ENCODE measurements at places on chromosomes 6 and 20.

GRCh38 chr20:48777005-48777404 is 50.8 kb downstream of the PREX1 start:
- DNase-seq = no peak

DNA sequence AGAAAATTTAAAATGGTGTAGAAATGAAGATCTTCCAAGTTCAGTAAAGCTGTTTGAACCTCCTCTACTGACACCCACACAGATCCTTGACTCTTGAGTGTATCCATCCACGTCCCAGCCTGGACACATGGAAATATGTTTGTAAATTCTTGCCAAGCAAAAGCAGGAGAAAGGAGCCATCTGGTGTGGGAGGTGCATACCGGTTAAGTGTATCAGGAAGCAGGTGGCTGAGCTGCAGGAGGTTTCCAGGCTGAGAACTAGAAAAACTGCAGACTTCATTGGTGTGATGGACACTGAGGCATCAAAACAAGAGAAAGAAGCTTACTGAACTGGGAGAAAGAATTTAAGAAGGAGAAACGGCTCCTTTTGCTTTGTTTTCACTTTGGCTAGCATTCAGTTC is 229.9 kb upstream of the GRIK2 start:
- no peak for DNase-seq

DNA sequence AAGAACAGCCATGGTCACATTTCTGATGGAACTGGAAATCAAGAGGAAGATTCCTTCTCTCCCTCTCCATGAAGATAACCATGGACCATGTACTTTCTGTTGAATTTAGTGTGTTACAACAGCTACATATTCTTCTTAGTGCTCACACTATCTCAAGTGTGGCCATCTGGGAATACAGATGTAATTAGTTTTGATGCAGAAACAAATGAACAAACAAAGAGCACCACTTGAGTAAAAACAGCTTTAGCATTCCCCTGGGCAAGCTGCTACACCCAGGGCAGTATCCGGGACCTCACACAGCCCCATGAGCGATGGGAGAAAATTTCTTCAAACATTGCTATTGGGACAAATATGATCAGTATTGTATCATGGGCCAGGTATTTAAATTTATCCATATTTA is 75.2 kb downstream of the RAMACL start:
- no peak for DNase-seq

- DNase-seq = no peak
Observed at GRCh38 chr20:61210862-61211261, 41.2 kb upstream of the CDH4 start.
